Activated naive CD8-positive, alpha-beta T cell treated with anti-CD3 and anti-CD28 coated beads, Interleukin-2, amount 10 ng/mL, durations not matched to agents 7 days and 5 days (primary cell): ENCODE measurements at places on chromosomes 1 and 21. TPM values are rescaled to one million over a fixed set of nuclear protein-coding genes. Genes with fewer than 3 reads are reported as not detected.

GRCh38 chr1:25744140-25744581 lies 55.8 kb upstream of the SELENON start:
- H3K27ac ChIP-seq = no peak overlapping the region
- no peak overlapping the region for H3K4me3 ChIP-seq
- peaks cover 4% of the 10 kb centered on the region for H3K27me3 ChIP-seq
- peaks cover 3% of the 10 kb centered on the region for H3K4me1 ChIP-seq

The PEF1 gene
- total RNA-seq = 47.2 TPM

DNA sequence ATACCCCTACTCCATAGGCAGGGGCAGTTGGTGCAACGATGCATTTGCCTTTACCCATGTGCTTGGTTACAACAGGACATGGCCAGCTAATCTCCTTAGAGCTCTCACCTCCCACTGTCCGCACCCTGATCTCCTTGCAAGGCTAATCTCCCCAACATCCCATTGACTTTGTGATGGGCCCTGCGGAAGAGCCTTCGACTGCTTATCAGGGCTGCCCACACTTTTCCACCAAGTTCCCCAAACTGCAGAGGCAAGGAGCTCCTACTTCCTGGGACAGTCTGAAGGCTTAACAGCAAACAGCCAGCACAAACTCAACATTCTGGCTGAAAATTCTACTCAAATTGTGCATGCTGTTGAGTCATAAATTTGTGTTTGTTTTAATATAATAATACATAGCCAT lies 36.0 kb downstream of the C1orf94 start:
- H3K4me1 ChIP-seq = no peaks in the 10 kb centered on the region
- no peaks in the 10 kb centered on the region for H3K36me3 ChIP-seq
- H3K27ac ChIP-seq = no peak overlapping the region
- H3K4me3 ChIP-seq = no peak overlapping the region

DNA sequence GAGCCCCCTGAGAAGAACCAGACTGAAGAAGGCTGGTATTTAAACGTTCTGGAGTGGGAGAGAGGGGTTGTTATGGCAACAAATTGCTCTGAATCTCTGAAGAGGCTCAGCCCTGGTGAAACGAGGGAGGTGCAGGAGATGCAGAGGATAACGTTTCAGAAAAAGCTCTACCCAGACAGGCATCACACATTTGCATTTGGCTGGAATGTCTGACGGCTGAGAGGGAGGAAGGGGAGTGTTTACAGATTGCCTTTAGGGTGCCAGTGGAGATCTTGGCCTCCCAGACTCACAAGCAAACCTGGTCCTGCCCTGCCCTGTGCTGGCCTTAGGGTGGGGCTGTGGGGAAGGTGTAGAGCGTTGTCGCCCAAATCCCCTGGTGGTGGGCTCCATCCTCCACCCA lies 169.0 kb upstream of the AJAP1 start:
- H3K4me1 ChIP-seq = no peaks in the 10 kb centered on the region
- no peak for DNase-seq
- no peak overlapping the region for H3K27ac ChIP-seq

The CLDN14 gene
- not detected for total RNA-seq

DNA sequence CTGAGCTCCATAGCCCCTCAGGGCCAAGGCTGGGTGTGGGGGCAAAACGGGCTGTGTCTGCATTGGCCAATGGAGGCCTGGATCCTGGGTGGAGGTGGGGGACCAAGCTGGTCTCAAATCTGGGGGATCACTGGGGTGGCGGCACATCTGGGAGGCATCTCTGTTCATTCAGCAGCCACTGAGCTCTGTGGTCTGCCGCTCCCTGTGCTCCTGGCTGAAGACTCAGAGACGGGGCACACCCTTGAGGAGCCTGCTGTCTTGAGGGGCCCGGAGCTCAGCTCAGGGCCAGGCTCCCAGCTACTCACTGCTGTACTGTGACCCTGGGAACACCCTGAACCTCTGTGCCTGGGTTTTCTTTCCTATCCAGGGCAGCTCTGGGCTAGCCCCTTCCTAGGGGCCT lies 90.3 kb upstream of the WNT4 start:
- no peak overlapping the region for H3K4me3 ChIP-seq
- H3K27me3 ChIP-seq = peaks cover 6% of the 10 kb centered on the region
- H3K36me3 ChIP-seq = no peaks in the 10 kb centered on the region
- no peak for DNase-seq

DNA sequence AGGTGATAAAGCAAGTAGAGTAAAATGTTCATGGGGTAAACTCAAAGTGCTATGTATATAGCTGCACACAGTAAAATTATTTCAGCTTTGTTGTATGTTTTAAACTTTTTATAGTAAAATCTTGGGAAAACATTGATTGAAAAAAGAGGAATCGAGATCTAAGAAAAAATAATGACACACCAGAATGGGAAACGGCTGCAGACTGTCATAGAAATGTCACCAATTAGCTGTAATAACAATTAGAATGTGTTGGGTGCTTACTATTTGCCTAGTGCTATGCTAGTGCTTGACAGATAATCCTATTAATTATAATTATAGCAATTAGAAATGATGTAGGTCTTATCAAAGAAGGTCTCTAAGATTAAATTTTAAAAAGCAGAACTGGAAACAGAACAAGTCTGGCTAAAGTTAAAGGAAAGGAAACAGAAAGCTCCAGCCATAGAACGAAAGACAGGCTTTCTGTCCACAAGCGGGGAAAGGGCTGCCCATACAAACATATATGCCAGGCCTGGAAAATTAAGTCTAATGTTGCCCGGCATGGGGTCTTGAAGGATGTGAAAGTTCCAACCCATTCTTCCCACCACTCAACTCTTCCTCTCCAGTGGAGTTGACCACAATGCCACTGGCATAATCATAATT lies 5.0 kb downstream of the PCNX2 start:
- H3K36me3 ChIP-seq = peaks cover 32% of the 10 kb centered on the region
- no peak for DNase-seq
- H3K27me3 ChIP-seq = no peaks in the 10 kb centered on the region
- H3K27ac ChIP-seq = no peak overlapping the region
- peaks cover 19% of the 10 kb centered on the region for H3K4me1 ChIP-seq

- H3K4me3 ChIP-seq = no peak overlapping the region
- no peak overlapping the region for H3K27ac ChIP-seq
- DNase-seq = no peak
- H3K27me3 ChIP-seq = no peaks in the 10 kb centered on the region
- no peaks in the 10 kb centered on the region for H3K4me1 ChIP-seq
Observed at GRCh38 chr1:204599098-204599497, 82.9 kb downstream of the MDM4 start.

The TXNDC12 gene
- 44.4 TPM for total RNA-seq

- H3K4me3 ChIP-seq = no peak overlapping the region
- no peak for DNase-seq
- peaks cover 35% of the 10 kb centered on the region for H3K4me1 ChIP-seq
- H3K27me3 ChIP-seq = no peaks in the 10 kb centered on the region
- peaks cover 20% of the 10 kb centered on the region for H3K36me3 ChIP-seq
- H3K27ac ChIP-seq = peak overlapping the region; percentile 20
Observed at GRCh38 chr21:42731264-42732032, 78.0 kb downstream of the PDE9A start.

- peaks cover 5% of the 10 kb centered on the region for H3K4me1 ChIP-seq
- H3K27me3 ChIP-seq = peaks cover 2% of the 10 kb centered on the region
- H3K4me3 ChIP-seq = no peak overlapping the region
Observed at GRCh38 chr1:55441489-55441888, 226.3 kb upstream of the USP24 start.

The TRABD2B gene
- not detected for total RNA-seq

The C1orf115 gene
- 0.28 TPM for total RNA-seq

DNA sequence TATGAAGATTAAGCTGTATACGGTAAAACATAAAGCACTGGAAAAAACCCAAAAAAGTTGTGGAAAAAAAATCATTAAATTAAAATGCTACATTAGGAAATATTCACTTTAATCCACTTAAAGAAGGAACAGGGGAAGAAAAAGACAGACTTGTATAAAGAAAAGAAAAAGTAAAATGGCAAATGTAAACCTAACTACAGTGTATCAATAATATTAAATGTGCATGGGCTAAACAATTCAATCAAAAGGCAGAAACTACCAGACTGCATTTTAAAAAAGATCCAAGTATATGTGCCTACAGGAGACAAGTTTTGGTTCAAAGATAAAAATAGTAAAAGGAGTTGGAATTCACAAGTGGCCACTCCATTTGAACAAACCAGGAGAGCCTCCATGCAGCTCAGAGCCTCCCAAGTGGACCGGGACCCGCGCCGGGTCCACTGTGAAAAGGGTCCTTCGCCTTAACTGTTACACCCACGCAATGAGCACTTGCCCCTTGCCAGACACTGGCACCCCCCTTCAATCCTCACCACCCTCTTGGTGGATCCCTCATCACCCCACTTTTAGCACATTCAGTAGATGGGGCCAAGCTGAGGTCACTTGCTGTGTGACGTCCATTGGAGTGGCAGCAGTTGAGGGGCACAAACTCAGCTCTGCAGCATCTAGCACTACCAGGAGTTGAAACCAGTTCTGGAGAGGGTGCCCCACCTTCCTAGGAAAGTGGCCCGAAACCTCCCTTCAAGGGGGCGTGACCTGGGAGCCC lies 898 bp downstream of the C1orf174 start:
- peaks cover 44% of the 10 kb centered on the region for H3K4me1 ChIP-seq
- peak overlapping the region; percentile 97 for H3K4me3 ChIP-seq
- peak overlapping the region; percentile 93 for H3K27ac ChIP-seq
- peaks cover 17% of the 10 kb centered on the region for H3K36me3 ChIP-seq
- no peak for DNase-seq

GRCh38 chr1:2326524-2326923 lies 64.8 kb downstream of the MORN1 start:
- DNase-seq = no peak
- H3K27me3 ChIP-seq = peaks cover 7% of the 10 kb centered on the region
- no peaks in the 10 kb centered on the region for H3K4me1 ChIP-seq
- H3K36me3 ChIP-seq = no peaks in the 10 kb centered on the region
- H3K4me3 ChIP-seq = no peak overlapping the region

DNA sequence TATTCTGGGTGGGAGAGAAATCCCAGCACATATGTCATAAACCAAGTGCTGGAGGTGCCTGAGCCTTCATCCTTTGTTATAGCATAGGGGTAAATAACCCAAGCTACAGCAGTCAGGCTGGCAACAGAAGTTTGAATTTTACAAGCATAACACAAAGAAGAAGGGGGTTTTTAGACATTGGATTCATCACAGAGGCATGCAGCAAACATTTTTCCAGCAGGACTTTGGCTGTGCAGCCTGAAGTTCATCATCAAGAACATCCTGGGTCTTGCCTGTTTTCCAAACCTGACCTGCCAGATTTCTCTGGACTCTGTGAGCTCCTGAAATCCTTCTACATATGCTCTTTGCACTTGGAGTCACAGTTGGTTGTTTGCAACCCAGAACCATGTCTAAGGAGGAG lies 16.2 kb downstream of the PTGER3 start:
- no peaks in the 10 kb centered on the region for H3K36me3 ChIP-seq
- no peak overlapping the region for H3K4me3 ChIP-seq
- H3K27me3 ChIP-seq = peaks cover 22% of the 10 kb centered on the region

The ZMPSTE24 gene
- total RNA-seq = 20.6 TPM

DNA sequence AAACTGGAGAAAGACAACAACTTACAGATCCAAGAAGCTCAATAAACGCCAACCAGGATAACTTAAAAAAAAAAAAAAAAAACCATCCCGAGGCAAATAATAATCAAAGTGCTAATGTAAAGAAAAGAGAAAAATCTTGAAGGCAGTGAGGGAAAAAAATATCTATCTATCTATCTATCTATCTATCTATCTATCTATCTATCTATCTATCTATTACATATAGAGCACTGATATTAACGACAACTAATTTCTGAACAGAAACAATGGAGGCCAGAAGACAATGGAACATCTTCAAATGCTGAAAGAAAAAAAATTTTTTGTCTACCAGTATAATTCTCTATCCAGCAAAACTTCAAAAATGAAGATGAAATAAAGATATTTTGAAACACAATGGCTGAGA lies 18.0 kb downstream of the PACC1 start:
- no peaks in the 10 kb centered on the region for H3K27me3 ChIP-seq
- H3K4me1 ChIP-seq = no peaks in the 10 kb centered on the region
- DNase-seq = no peak
- H3K4me3 ChIP-seq = no peak overlapping the region
